ENCODE measurements at places on chromosomes 4 and X.
A peak's percentile ranks its signal among the peaks of the same experiment; 100 is the strongest.

GRCh38 chrX:38166478-38167083 is 54.1 kb downstream of the SRPX start:
- no peak for DNase-seq

DNA sequence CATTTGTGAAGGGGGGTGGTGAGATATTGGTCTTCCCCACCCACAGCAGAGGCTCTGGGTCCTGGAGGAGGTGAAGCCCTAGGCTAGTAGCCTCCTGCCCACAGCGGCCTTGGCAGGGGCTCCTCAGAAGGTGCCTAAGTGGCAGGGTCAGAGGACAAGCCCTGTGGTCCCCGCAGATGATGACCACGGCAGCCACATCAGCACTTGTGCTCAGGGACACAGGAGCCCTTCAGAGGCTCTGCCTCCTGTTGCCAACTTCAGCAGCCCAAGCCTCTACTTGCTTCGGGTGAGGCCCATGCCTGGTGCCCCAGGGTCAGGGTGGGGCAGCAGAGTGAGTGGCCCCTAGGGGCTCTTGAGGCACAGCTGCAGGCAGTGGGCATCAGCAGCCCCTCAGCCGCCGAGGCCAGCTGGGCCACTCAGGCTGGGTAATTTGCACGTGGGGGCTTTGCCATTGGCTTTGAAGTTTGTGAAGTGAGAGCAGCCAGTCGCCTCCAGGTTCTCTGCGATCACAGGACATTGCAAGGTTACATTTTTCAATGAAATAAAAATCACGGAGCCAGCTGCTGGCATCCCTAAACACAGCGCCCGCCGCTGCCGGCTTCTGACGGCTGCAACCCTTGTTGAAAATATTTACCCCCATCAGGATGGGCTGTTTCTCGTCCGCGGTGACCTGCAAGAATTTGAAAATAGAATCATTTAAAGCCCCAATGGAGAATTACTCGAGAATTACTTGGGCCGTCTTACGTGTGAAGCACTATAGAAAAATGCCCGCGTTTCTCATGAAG is 108.5 kb downstream of the HMX1 start:
- DNase-seq = no peak

DNA sequence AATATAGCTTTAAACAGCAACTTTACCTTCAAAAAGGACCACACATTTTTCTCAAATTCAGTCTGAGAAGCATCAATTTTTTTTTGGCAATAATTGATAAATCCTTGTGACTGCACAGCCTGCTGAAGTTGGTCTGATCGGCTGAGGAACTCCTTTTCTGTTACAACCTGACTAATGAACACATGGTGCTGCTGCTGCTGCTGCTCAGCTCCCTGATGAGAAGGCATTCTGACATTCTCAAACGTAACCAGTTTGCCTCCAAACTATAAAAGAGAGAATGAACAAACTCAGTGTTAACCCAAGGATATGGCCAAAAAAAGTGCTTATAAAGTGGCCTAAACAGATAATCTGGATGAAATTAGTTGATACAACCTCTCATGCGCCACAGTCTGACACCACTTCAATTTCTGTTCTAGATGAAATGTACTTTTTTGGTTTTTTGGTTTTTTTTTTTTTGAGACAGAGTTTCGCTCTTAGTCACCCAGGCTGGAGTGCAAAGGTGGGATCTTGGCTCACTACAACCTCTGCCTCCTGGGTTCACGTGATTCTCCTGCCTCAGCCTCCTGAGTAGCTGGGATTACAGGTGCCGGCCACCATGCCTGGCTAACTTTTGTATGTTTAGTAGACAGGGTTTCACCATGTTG is 26.5 kb downstream of the SEC31A start:
- DNase-seq = no peak

DNA sequence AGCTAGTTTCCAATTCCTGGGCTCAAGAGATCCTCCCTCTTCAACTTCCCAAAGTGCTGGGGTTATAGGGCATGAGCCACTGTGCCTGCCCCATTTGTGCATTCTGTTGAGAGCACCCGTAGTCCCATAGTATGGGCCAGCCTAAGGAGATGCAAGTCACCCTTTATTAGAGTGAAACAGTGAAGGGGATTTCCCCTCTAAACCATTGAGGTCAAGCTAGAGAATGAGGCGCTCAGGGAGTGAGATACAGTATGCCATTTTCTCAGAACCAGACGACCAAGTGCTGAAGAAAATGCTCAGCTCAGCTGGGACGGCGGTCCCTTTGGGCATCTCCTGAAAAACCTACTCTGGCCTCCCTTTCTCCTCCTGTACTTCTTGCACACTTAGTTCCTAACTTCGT is 18.7 kb downstream of the RNF4 start:
- no peak for DNase-seq

DNA sequence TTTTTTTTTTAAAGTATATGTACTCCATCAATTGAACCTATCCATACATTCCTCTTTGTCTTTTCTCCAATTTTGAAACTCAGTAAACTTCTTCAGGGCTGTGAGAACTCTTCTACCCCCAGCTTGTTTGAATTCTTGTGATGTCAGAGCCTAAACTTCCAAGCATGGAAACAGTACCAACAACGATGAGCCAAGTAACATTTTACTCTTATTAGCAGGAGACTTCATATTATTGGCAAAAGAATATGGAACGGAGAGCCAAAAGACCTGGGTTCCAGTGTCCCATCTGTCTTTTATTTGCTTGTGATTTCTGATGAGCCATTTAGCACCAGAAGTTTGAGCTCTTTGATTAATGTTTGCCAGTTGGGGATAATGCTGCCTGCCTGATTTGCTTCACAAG is 5.3 kb downstream of the DIAPH2 start:
- DNase-seq = peak; percentile 25

DNA sequence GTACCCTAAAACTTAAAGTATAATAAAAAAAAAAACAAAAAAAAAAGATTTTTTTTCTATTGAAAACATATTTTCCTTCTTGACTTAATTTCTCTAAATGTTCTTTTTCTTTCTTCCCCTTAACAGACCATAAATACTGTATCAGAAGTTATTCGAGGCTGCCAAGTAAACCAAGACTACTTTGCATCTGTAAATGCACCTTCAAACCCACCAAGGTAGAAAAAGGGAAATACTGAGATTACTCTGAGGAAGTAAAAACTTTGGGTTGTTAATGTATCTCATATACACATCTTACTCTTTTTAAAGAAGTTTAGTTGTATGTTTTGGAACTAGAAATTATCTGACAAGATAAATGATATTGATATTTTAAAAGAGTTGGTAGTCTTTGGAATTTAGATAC is 65.6 kb downstream of the USO1 start:
- no peak for DNase-seq

All from fibroblast of gingiva (primary cell).